ENCODE measurements at places on chromosomes 3 and 15.

DNA sequence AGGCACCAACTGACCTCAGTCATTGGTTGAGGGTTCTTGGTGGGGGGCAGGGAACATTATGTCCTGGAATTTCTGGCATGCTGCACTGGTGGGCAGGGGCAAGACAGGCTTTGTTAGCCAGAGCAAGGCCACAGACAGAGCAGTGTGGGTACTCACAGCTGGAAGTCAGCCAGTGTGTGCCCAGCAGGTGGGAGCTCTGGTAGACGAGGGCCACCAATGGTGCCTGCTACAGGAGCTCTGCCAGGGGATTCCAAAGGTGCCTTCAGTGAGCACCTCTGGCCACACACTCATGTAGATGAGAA lies 31.3 kb downstream of the CYP8B1 start:
- no peak for DNase-seq

DNA sequence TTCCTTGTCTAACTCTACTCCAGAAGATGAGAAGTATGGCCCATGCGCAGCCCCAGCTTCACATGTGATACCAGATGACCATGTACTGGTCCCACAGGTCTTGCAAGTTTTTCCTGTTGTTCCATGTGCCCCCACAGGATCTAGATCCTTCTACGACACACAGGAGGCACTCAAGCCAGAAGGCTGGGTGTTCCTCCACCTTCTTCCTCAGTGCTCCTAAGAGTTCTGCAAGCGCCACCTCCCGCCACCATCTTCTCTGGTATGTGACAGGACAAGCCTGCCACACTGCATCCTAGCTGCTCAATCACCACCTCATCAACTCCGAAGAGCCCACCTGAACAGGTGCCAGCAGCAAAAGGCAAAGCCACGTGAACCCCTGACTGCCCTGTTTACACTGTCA lies 43.1 kb downstream of the XXYLT1 start:
- DNase-seq, result no peak

GRCh38 chr3:186544281-186544680 lies at the start of gene CRYGS:
Gene CRYGS (minus strand): TSS chr3:186544380. CDS start chr3:186544326, 54 bp downstream.
- DNase-seq, result no peak

DNA sequence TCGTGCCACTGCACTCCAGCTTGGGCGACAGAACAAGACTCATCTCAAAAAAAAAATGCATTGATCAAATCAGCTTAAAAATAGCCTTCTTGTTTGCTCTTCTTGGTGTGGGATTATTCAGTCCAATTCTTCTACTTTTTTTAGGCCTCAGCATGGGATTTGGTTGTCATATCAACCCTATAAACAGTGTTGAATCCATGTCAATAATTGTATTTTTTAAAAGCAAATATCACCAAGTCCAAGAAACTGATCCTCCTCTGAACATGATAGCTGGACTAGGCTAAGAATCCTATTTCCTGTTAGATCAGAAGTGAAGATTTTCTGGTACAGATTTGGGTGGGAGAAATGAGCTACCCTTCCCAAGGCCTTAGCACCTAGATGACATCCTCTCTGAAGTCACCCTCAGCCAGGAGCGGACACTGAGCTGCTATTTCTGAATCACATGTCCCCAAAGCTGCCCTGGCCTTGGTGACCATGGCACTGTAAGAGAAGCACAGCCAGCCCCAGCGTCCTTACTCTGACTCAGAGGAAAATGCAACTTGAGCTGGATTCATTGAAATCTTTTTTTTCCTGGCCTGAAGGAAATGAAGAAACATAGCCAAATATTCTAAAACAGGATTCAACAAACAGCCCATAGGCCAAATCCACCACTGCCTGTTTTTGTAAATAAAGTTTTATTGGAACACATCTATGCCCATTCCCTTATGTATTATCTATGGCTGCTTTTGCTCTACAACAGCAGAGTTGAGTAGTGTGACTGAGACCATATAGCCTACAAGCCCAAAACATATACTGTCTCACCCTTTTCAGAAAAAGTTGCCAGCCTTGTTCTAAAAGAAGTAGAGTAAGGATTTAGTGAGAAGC lies 215.9 kb upstream of the CTDSPL start:
- DNase-seq, result no peak

DNA sequence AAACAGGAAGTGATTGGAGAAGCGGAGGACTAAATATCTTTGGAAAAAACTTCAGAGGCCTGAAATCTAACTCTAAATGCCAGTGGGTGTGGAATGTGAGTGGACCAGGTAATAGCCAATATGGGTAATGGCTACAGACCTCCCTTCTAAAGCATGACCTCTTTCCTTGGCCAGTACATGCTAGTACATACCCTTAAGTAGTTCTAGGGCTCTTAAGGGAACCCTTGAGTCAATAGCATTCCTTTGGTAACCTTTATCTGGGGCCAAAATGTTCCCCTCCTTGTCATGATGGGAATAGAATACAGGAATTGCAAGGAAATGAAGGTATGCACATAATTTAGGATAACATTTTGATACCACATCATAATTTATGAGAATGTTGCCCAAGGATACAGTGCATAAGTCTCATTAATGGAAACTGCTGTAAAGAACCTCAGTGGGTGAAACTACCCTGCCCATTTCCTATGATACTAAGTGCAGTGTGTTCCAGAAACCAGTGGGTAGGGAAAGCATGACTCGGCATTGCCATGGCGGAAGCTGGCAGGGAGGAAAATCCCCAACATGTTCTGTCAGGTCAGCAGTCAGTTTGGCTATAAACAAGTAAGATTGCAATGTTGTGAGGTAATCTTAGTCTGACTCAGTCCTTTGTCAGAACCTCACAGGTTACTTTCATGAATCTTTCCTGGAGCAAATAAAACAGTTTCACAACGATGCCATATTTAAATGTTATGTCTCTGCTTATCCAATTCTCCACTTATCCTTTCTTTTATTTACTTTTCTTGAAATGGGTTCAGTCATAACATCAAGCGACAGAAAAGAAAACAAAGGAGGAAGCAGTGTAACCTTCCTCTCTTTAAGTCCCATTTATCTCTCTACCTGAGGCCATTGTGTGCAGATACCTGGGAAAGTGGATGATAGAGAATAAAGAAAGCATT lies 23.5 kb upstream of the RAP2B start:
- peak; percentile 80 for DNase-seq

GRCh38 chr3:43506644-43507043 lies 115.2 kb downstream of the ANO10 start:
- no peak for DNase-seq

GRCh38 chr3:192825657-192826200 lies 91.9 kb downstream of the MB21D2 start:
- no peak for DNase-seq

GRCh38 chr3:169286214-169286613 lies 377.3 kb downstream of the MECOM start:
- DNase-seq, result no peak

GRCh38 chr15:94893091-94893490 lies 661.7 kb downstream of the MCTP2 start:
- no peak for DNase-seq

- DNase-seq, result no peak
These were observed 99.9 kb downstream of the CD200R1L start for GRCh38 chr3:112746675-112747280.

DNA sequence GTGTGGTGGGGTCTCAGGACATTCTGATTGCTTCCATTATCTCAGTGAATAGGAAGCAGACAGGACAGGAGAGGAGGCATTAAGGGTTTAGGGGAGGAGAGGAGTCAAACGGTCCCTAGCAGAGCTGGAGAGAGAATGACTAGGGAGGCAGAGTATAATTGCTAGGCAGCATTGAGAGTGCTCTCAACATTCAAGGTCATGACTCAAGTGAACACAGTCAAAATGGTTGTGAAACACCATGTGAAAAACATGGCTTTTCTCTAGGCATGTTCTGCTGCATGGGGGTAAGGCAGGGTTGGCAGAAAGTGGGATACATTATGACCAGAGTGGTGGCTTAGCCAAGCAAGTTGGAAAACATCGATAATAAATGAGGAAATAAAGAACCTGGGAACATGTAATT lies 19.5 kb upstream of the HRH1 start:
- no peak for DNase-seq

GRCh38 chr3:46500656-46501635 lies 3.2 kb downstream of the RTP3 start:
- no peak for DNase-seq

DNA sequence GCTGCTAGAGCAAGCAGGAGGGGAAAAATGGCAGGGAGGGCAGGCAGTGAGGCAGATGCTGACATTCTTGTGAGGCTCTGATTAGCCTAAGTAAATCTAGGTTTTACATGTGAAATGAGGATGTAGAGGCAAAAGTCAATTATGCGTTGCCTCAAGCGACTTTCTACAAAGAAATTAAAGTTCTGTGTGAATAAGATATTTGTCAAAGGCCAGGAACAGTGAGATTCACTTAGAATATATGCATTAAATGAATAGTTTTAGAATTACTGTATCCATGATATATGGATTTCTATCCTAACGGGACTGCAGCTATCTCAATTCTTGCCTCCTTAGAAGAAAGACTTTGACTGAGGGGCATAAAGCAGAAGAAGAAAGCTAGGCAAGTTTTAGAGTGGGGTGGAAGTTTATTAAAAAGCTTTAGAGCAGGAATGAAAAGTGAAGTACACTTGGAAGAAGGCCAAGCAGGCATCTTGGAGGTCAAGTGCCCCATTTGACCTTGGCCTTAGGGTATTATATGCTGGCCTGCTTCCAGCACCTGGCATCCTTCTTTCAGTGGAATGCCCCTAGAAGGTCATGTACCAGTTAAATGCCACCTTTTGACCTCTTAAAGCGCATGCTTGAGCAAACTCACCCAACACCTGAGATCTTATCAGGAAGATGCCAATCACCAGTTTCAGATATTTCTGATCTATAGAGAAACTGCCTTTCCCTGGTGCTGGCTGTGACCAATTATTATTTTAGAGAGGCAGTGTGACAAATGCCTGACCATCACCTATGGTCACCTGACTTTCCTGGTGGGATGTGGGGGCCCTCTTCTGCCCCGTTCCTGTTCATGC lies 38.2 kb downstream of the OSTN start:
- DNase-seq, result no peak

DNA sequence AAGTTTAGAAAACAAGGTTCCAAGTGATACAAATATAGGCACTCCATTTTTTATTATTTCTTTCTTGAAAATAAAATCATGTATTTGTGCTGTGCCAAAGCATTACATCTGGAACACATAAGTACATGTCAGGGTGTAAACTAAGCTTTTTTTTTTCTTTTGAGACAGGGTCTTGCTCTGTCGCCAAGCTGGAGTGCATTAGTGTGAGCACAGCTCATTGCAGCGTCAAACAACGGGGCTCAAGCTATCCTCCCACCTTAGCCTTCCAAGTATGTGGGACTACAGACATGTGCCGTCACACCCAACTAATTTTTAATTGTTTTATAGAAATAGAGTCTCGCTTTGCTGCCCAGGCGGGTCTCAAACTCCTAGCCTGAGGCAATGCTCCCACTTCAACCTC lies 9.0 kb downstream of the SPATA12 start:
- no peak for DNase-seq

DNA sequence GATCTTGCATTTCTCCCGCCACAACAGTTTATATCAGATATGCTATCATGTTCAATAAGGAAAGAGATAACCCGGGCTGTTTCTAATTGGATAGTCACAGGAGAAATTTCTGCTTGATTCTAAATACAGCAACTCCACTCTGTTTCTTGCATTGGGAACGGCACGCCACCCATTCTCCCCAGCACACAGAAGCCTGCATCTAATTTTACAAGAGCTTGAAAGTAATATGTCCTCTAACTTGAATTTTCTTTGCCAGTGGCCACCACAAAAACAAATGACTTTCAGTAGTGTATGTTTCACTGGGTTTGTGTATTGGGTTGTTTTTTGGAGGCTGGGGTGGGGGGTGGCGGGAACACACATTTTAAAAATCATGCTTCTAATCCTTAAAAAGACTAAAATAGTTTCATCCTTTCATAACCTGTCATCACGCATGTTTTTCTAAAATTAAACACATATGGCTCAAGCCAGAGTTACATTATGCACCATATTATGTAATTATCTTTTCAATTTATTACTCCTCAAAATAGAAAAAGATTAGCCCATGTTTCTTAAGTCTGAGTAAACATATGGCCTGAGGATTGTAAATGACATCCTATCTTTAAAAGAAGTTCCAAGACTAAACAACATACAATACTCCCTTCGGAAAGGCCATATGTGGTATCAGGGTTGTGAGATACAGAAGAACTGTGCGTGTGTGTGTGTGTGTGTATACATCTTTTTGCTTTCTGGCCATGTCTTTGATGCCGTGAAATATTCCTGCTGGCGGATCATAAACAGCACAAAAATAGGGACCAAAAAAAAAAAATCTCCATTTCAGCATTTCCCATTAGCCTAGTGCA lies 176.3 kb downstream of the FOXP1 start:
- no peak for DNase-seq

- DNase-seq, result no peak
These were observed 1.6 kb downstream of the BOC start for GRCh38 chr3:113212844-113213375.

- DNase-seq, result no peak
These were observed 75.2 kb downstream of the FBXL22 start for GRCh38 chr15:63672369-63672768.

DNA sequence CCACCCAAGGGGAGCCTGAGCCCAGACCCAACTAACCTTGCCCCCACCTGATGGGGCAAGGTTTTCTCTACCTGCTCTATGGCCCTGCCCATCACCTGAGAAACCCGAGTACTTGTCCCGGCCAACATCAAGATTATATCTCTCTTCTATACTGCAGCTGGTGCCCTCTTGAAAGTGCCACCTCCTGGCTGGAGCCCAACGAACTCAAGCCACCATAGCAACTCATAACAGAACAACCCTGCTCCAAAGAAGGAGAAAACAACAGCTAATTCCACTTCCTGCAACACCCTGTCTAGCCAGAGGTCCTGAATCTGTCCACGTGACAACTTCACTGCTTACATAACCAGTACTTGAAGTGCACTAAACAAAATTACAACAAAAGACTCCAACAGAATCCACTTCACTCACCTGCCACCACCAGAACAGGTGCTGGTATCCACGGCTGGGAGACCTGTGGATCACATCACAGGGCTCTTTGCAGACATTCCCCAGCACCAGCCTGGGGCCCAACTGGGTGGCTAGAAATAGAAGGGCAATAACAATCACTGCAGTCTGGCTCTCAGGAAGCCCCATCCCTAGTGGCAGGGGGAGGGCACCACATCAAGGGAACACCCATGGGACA lies 49.2 kb downstream of the PIERCE2 start:
- DNase-seq, result no peak

GRCh38 chr3:108293858-108294257 lies 2.5 kb upstream of the HHLA2 start:
- DNase-seq, result no peak

- no peak for DNase-seq
These were observed 43.4 kb downstream of the FBXO22 start for GRCh38 chr15:75947092-75947491.

GRCh38 chr15:64038878-64039610 lies 7.2 kb downstream of the DAPK2 start:
- no peak for DNase-seq
